ENCODE measurements at places on chromosomes 4 and X.

DNA sequence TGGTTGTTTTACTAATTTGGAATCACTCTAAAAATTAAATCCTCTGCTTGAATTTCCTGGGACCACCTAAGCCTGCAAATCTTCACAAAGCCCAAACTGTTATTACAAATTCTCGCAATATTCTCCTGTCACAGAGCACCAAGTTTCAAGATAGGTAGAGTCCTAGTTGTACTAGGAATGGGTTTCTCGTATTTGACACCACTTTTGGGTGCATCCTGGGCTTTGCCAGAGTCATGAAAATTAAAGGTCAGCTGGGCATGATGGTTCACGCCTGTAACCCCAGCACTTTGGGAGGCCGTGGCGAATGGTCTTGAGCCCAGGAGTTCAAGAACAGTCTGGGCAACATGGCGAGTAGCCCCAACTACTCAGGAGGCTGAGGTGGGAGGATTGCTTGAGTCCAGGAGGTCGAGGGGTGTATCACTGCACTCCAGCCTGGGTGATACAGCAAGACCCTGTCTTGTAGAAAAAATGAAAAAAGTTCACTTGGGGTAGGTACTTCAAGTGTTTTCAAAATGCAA, 30.6 kb upstream of the MANBA start:
- H3K27me3 ChIP-seq: no peaks in the 10 kb centered on the region
- peaks cover 31% of the 10 kb centered on the region for H3K4me1 ChIP-seq
- no peak for DNase-seq
- no peak overlapping the region for H3K27ac ChIP-seq

DNA sequence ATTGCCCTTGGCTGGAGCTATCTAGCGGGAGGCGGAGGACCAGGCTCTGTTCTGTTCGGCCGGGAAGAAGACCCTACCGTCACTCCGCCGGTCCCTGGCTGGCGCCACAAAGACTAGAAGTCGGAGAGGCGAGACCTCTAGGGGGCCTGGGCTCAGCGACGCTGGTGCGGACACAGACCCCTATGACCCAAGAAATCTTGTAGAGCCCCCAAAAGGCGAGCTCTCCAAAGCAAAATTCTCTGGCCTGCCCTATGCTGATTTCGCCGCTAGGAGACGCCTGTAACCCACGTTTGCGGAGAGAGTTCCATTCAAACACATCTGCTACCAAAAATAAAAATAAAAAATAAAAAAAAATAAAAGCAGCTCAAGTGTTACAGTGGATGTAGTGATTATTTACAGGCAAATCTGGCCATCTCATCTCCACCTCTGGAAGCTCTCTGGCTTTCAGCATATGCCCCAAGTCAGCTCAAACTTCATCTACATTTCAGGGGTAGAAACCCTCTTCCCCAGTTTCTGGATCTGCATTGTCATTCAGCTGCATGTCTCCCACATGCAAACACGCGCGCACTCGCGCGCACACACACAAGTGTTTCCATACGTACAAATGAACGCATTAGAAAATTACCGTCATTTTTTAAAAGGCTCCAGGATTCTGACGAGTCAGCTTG, 2.4 kb upstream of the PCDH10 start:
- peaks cover 59% of the 10 kb centered on the region for H3K27me3 ChIP-seq
- H3K36me3 ChIP-seq: no peaks in the 10 kb centered on the region
- peaks cover 12% of the 10 kb centered on the region for H3K4me1 ChIP-seq

DNA sequence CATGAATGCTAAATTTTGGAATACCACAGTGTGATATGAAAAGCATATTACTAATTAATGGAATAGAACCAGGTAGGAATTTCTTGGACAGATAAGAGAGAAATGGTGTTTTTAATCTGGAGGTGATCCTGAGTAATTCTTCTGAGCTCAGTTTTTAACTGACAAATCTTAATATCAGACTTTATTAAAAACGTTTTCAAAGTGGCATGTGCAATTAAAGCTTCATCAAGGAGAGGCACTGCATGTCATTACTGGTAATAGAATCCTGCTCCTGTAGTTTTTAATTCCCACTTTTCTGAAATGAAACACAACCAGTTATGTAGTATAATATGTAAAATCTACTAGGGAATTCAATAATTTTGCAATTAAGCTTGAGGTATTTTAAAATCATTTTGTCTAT, 7.0 kb upstream of the PTTG2 start:
- peaks cover 14% of the 10 kb centered on the region for H3K4me1 ChIP-seq
- no peak overlapping the region for H3K27ac ChIP-seq
- no peak overlapping the region for H3K4me3 ChIP-seq
- DNase-seq: no peak
- peaks cover 13% of the 10 kb centered on the region for H3K36me3 ChIP-seq

DNA sequence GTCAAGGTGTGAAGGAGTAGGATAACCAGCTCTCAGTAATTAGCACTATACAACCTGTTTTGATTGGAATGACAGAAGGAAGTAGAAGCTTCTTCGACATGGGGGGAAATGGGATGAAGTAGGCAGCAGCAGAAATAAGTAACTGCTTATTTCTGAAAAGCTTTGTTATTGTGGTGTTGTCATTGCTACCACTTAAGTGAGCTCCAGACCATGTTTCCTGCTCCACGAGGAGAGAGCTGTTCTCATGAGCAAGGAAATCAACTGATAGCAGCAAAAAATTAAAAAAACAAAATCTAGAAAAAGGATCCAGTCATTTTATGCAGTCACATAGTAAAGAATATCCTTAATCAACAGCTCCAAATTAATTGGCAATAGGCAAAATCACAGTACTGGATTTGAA, 106.1 kb upstream of the TLL1 start:
- H3K4me1 ChIP-seq: no peaks in the 10 kb centered on the region
- DNase-seq: no peak
- no peak overlapping the region for H3K4me3 ChIP-seq
- H3K36me3 ChIP-seq: no peaks in the 10 kb centered on the region

- no peak overlapping the region for H3K27ac ChIP-seq
- no peak overlapping the region for H3K4me3 ChIP-seq
- no peak for DNase-seq
- peaks cover 3% of the 10 kb centered on the region for H3K4me1 ChIP-seq
- H3K27me3 ChIP-seq: peaks cover 1% of the 10 kb centered on the region
Observed at GRCh38 chr4:173381610-173382009, 10.9 kb downstream of the SAP30 start.

DNA sequence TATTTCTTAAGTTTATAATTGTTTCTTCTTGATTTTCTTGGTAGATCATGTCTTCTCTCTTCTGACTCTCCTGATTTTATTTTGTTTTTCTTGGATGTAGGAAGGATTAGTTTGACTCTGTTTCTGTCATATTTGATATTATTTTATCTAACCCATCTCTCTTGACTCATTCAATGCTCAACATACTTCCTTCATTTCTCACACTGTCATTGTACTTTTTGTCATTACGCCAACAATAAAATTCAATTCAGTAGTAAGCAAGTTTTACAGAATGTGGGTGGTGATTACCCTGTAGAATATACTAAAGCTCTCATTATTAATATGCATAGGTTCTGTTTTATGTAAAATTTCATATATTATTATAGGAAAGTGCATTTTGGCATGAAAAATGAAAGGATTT, 1303.0 kb upstream of the AGA start:
- DNase-seq: no peak
- H3K27ac ChIP-seq: no peak overlapping the region
- no peak overlapping the region for H3K4me3 ChIP-seq

Measured in activated T-helper 2 cell treated with anti-CD3 and anti-CD28 coated beads, Interferon-gamma antibody, Interleukin-2, Interleukin-4, amounts not matched to agents 10 μg/mL and 5 μg/mL and 100 μg/mL, durations not matched to agents 14 hours and 24 hours and 36 hours (primary cell).